Left lobe of liver (tissue), 2 donors: ENCODE measurements at places on chromosomes 7 and 10. TPM values are rescaled to one million over a fixed set of nuclear protein-coding genes. Genes with fewer than 3 reads are reported as not detected.

PNLIP gene
- total RNA-seq = 3.1 TPM

NUPR2 gene
- not detected for total RNA-seq

CALHM3 gene
- total RNA-seq = not detected

LDB3 gene
- 0.20 TPM for total RNA-seq

AKR1C3 gene
- 327 TPM for total RNA-seq

GBX1 gene
- not detected for total RNA-seq

CRYGN gene
- total RNA-seq = not detected
